ENCODE measurements at places on chromosomes 13 and 19.
A peak's percentile ranks its signal among the peaks of the same experiment; 100 is the strongest.

- DNase-seq, result peak; percentile 55
These were observed 44.9 kb downstream of the ZNF611 start for GRCh38 chr19:52689843-52690368.

GRCh38 chr13:26344980-26345379 is 91.1 kb downstream of the CDK8 start:
- no peak for DNase-seq

DNA sequence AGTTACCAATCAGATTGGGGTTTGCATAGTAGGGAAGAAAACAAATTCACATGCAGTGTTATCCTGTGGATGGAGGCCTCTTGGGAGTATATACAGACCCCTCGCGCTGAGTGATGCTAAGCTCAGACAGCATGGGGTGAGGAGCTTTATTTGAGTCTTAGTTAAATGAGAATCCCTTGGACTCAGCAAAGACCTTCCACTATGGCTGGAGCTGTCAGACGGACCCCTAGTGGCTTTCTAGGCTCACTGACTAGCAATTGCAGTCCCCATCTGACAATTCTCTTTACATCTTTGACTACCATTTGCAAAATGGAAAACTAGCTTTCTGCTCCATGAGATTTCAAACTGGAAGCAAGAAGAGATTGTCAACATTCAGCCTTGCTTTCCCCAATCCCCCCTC is 90.4 kb downstream of the STOML3 start:
- peak; percentile 15 for DNase-seq

DNA sequence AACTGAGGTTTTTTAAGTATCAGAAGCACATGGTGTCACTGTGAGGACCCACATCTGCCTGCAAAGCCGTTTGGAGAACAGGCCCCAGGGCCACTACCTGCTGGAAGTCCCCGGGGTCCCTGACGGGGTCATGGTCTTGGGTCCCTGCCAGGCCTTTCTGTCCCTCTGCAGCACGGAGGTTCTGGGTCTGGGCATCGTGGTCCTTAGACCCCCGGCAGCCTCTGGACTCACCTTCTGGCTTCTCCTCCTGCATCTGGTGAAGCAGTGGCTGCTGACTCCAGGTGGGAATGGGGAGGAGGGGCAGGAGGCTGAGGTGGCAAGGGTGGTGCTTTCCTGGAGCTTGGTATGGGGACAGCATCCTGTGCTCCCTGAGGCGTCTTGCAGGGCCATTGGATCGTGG is 198.6 kb downstream of the TEX29 start:
- DNase-seq, result no peak
